ENCODE measurements at places on chromosomes 5 and 9. TPM values are rescaled to one million over a fixed set of nuclear protein-coding genes. Genes with fewer than 3 reads are reported as not detected.

The CNTNAP3 gene
- 10.2 TPM for total RNA-seq

GRCh38 chr5:41240985-41241384 is 27.7 kb upstream of the C6 start:
- no peak for DNase-seq

- no peak for DNase-seq
Observed at GRCh38 chr5:76918539-76918938, 34.3 kb upstream of the CRHBP start.

GRCh38 chr9:2967766-2968165 is 123.9 kb upstream of the PUM3 start:
- DNase-seq, result peak; percentile 19

Data from Daoy (cell line).